ENCODE measurements at places on chromosomes 13 and 19. TPM values are rescaled to one million over a fixed set of nuclear protein-coding genes. Genes with fewer than 3 reads are reported as not detected.

ZIC5 gene
- total RNA-seq = under 0.01 TPM

COX6B1 gene
- total RNA-seq = 347 TPM

MBD3L2B gene
- total RNA-seq = not detected

PLIN4 gene
- 0.64 TPM for total RNA-seq

METTL21C gene
- not detected for total RNA-seq

MEDAG gene
- 110 TPM for total RNA-seq

- peak; percentile 67 for DNase-seq
These were observed 178.8 kb downstream of the KCTD12 start for GRCh38 chr13:76707360-76707759.

DNA sequence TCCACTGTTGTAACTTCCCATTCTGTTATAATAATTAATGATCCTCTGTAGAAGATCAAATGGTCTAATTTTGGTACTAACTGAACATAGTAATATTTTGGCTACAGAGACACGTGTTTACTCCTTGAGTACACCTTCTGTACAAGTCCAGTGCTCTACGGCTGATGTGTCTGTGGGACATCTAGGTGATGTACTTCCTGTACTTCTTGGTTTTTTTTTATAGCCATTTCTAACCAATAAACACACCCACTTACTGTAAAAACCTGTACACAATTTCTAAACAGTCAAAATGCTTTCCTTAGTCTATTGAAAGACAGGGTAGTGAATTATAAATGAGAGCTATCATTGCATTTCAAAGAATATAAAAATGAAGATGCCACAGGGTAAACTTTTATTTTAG, 118.7 kb downstream of the RNF17 start:
- DNase-seq = no peak

DNA sequence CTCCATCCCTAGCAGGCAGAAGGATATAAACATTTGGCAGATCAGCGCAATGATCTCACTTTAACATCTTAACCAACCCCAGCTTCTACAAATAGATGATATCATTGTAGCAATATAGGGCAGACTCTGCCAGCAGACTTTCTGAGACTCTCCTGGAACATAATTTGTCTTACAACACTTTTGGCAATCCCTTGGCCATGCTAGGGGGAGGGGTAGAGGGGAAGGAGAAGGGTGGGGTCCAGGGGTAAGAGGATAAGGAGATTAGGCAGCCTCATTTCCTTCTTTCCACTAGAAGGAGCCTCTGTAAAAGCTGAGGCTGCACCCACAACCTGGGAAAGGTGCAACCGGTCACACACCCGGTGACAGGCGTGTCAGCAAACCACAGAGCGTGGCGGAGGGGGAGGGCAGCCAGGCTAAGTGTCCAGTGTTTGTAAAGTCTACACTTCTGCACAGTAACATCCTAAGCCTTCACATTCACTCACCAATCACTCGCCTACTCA, 8.7 kb upstream of the UBAC2 start:
- no peak for DNase-seq

DNA sequence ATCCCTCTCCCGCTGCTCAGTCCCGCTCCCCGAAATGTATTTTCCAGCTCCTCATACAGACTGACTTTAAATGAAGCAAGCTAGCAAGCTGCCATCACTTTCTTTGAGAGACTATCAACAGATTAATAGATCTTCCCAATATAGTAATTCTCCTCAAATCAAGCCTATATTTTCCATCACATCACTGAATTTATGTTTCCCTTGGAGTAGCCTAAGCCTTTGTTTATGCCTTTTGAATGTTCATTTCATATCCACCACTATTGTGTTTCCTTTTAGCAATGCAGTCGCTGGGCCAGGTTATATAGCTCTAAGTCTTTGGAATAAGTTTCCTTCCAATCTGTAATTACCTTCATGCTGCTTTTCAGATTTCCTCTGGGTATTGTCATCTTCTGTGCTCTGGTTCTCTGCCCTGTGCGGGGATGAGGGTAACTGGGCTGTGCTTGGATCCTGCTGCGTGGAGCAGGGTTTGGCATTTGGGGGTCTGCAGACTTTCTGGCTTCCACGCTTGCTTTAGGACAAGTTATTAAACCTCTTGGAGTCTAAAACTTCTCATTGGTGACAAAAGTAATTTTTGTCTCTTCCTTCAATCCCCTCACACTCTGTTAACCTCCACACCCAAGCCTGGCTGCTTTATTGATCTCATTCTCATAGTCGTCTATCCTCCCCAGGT, 256.9 kb downstream of the DLEU7 start:
- no peak for DNase-seq

- DNase-seq = no peak
These were observed 977.5 kb upstream of the SPRY2 start for GRCh38 chr13:81318231-81319019.

GRCh38 chr13:39279077-39279476, 240.8 kb downstream of the NHLRC3 start:
- no peak for DNase-seq

GRCh38 chr19:15730538-15730937, 2.7 kb downstream of the OR10H2 start:
- DNase-seq = no peak

DNA sequence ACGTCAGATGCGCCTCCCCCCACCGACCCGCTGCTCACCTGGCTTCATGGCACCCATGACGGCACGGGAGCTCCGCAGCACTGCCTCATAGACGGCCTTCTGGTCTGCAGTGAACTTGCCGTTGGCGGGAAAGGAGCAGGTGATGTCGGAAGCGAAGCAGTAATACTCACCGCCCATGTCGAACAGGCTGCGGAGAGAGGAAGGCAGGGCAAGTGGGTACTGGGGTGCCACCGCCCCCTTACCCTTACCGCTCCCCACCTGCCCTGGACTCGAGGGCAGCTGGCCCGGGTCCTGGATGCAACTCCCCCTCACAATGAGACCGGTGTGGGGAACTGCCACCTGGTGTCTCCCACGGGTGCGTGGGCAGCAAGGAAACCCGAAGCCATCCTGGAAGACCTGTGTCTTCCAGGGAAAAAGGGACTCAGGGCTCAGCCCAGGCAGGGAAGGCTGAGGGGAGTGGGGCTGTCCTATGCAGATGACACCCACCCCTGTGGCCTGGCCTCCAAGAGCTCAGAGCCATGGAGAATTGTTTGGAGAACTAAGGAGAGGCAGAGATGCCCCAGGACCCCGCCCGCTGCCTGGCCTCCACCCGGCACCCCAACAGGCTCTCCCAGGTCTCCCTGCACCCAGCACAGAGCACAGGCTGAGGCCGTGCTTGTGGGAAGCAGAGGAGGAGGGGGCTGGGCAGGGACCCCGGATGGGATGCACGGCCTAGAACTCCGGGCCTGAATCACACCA, 28.3 kb downstream of the CEBPG start:
- no peak for DNase-seq

DNA sequence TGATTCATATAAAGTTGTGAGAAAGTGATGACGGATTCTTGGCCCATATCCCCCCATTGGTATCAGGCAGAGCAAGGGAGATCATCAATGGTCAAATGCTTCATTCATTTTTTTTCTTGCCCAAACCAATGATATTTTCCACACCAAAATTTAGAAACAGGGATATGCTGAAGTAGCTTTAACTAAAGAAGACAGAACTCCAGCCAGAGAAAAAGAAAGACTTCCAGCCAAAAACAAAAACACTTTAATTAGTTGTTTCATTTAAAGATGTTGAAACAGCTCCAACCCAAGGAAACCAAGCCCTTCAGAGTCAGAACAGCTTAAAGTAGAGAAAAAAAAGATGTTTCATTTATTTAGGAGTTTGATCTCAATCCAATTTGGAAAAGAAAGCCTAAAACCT, 358.9 kb upstream of the NBEA start:
- no peak for DNase-seq

DNA sequence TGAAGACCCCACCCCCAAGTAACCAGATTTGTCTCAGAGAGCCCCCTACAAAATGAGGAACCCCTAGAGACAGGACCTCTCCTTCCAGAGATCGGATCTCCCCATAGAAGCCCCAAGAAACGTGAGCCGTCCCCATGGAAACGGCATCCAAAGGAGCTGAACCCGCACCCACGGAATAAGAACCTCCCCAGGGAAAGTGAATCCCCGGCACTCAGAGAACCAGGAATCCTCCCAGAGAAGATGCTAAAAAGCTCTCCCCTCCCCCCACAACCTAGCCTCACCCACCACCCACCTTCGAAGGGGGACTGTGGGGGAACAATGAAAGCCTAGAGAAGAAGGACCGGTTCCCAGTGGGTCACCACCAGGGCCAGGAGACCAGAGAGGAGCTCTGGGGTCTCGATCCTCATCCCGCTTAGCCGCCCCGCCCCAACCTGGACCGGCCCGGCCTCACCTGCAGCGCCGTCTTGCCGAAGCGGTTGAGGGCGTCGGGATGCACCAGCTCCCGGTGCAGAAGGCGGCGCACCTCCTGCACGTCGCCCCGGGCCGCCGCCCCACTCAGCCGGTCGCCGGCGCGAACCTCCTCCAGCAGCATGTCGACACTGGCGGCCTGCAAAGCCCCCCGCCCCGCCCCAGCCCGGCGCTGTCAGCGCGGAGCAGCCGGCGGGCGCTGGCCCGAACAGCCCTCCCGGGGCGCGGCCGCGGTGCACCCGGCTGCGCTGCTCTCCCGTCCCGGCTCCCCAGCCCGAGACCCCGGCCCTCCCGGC, 535 bp downstream of the CDKN2D start:
- DNase-seq = no peak

Data from dermis microvascular lymphatic vessel endothelial cell (primary cell).